Left ventricle myocardium superior (tissue), 1 donor: ENCODE measurements at places on chromosomes 11 and 22.
A peak's percentile ranks its signal among the peaks of the same experiment; 100 is the strongest.

GRCh38 chr11:7471071-7471470, 14.2 kb upstream of the OLFML1 start:
- DNase-seq = no peak

DNA sequence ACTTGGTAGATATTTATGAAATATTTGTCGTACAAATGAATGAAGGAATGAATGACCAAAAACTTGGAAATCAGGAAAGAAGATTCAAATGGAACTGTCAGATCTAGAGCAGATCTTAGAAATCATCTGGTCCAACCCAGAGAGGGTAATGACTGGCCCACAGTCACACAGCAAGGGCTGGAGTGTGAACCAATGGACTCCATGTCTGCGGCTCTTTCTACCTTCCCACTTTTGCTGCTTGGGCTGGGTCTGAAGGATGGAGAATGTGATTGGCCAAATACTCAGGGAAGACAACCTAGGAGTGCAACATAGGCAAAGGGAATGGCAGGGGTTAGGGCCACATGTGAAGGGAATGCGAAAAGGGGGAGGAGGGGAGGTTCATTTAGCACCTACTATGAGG, 5.8 kb upstream of the DGKZ start:
- DNase-seq = no peak

DNA sequence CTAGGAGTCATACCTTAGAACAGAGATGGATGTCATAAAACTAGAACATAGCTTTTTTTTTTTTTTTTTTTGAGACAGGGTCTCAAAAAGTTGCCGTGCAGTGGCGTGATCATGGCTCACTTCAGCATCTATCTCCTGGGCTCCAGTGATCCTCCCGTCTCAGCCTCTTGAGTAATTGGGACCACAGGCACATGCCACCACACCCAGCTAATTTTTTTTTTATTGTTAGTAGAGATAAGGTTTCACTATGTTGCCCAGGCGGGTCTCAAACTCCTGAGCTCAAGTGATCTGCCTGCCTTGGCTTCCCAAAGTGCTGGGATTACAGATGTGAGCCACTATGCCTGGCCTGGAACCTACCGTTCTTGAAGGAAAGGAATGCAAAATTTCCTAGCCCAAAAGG, 8.8 kb upstream of the CEP295 start:
- no peak for DNase-seq

DNA sequence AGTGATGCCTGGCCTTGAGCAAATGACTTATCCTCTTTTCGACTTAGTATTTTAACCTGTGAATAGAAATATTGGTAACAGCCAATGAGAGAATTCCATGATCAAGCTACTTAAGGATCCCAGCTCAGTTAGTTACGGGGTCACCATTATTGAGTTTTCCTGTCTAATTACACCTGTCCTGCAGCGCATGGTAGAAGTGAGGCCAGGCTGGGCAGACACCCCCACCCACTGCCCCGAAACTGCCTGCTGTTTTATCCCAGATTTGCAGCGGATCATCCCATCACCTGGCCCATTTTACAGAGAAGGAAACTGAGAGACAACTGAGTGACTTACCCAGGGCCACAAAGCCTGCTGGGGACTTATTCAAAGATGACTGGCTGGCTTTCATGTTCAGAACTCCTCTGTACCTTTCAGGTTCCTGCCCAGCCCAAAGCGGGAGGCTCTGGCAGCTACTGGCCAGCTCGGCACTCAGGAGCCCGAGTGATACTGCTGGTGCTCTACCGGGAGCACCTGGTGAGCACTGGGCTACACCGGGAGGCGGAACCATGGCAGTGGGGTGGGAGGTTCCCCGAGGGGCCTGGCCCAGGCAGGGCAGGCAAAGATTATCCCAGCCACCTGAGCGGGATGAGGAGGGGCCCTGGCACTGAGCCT, 1.4 kb downstream of the MUS81 start:
- no peak for DNase-seq

- DNase-seq = no peak
These were observed 770.8 kb upstream of the TENM4 start for GRCh38 chr11:80211673-80212072.

DNA sequence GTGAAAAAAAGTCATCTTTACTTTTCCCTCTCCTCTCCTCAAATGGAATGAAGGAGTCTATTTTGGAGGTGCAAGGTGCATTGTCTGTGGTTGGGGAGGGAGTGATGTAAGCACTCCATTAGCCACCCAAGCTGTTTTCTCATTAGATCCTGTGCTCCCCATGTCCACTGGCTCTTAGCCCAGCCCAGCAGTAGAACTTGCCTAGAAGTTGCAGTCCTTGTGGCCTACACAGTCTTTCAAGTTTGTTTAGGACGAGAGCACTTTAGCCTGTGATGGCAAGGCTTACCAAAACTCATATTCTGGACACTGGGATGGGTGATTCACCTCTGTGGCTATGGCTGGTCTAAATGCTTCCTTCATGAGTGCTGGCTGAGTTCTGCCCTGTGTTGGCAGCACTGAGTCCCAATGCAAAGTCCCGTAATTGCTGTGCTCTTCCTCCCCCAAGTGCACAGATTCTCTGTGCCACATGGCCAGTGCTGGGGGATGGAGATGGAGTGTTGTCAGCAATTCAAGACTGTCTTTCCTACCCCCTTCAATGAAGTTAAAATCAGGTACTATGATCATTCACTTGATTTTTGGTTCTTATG, 15.8 kb downstream of the SLC22A25 start:
- no peak for DNase-seq

GRCh38 chr11:33110083-33110482, 51.2 kb downstream of the CSTF3 start:
- no peak for DNase-seq

- no peak for DNase-seq
These were observed 909.2 kb upstream of the TENM4 start for GRCh38 chr11:80349997-80350396.

- no peak for DNase-seq
These were observed 82.2 kb downstream of the FCHSD2 start for GRCh38 chr11:73059915-73060314.

DNA sequence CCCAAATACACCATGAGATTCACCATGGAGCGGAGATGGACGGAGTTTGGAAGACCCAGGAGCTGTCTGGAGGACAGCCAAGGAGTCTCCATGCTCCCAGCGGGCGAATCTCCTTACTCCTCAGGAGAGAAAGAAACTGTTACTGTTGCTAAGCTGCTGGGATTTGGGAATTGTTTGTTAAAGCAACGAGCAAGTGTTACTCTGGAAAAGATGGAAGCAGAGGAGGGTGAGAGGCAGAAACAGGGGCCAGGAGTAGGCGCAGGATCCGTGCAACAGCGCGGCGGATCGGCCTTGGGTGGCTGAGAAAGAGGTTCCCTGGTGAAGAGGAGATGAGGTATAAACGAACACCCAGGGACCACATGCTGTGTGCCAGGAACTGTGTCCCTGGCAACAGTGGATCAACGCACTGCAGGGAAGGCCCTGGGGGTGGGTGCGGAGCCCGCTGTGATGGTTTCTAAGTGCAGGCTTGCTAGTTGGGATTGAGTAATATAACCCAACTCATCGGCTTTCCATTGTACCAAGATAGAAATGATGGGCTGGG, 1436.4 kb downstream of the BRD1 start:
- DNase-seq = no peak

GRCh38 chr22:20008221-20008995, 8.2 kb downstream of the ARVCF start:
- peak; percentile 21 for DNase-seq

DNA sequence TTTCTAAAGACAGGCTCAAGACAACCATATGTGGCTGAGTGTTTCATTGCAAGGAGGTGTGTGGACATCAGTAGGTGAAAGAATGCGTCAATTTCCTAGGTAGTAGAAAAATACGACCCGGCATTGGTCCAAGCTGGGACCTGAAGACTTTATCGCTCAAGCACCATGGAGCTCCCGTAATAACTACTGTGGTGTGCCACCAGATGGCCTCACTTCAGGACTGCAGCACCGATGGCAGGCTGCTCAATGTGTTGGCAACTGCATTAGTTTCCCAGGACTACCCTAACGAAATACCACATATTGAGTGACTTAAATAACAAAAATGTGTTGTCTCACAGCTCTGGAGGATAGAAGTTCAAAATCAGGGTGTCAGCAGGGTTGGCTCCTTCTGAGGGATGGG, 72.4 kb upstream of the FAT3 start:
- DNase-seq = no peak

- no peak for DNase-seq
These were observed 21.1 kb upstream of the PARVB start for GRCh38 chr22:44002997-44003396.

DNA sequence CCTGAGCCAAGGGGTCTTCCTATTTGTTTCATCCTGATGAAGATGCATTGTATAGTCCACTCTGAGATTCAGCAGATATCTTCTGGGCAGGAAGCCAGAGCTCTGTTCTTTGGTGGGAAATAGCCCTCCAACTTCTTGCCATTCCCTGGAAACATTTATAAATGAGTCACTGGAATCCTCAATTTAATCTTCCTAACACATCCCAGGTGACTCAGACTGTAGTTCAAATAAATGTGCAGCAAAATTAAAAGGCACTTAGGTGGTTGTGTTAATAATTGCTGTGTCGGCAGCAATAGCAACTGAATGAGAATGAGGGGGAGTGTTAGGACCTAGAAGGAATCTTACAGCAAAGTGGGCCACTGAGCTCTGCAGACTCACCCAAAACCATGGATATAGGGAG, 108.6 kb downstream of the INSC start:
- DNase-seq = no peak

DNA sequence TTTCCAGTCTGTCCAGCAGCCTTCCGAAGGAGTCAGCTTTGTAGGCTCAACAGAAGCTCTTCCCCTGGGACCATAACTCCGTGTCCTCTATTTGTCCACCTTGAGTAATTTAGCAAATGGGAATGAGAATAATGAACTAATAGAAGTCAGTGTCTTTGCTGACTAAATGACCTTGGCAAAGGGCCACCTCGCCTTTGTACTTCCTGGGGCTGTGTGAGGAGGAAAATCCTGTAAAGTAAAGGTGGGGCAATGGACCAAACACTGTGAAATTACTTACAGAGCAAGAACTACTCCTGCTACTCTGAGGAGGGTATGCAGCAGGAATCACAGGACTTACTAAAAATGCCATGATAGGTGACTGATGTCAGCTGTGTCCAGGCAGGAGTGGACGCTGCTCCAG, 36.2 kb upstream of the CSNK2A3 start:
- no peak for DNase-seq
